AG08396 (cell line): ENCODE measurements at places on chromosomes 4 and X.

GRCh38 chr4:86159216-86159615 is 200.6 kb downstream of the MAPK10 start:
- DNase-seq: no peak

DNA sequence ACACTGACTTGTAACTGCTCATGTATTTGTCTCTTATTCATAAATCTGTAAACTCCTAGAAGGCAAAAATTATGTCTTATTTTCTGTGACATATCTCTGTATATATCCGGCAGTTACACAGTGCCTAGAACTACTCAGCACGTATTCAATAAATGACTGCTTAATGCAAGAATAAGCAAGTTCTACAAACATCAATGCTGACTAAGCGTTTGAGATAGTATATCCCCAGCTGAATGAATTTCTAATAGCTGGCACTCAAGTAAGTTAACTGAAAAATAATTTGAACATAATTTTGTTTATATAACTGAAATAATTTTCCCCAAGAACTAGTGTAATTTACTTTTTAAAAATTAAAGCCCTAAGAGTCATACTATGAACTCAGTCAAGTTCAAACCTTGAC is 113.7 kb downstream of the ARAP2 start:
- no peak for DNase-seq

DNA sequence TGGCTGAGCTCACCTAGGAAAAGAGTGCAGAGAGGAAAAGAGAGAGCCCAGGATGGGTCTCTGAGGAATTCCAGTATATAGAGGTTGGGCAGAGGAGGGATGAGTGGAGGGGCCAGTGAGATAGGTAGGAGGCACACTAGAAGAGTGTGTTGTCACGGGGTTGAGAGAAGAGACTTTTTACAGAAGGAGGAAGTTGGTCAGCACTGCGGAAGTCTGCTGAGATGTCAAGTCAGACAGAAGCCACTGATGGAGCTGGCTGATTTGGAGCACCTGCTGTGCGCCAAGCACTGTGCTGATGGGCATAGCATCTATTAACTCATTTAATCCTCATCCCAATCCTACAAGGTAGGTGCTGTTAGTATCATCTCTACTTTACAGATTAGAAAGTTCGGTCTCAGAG is 60.4 kb downstream of the EFNB1 start:
- DNase-seq: no peak

DNA sequence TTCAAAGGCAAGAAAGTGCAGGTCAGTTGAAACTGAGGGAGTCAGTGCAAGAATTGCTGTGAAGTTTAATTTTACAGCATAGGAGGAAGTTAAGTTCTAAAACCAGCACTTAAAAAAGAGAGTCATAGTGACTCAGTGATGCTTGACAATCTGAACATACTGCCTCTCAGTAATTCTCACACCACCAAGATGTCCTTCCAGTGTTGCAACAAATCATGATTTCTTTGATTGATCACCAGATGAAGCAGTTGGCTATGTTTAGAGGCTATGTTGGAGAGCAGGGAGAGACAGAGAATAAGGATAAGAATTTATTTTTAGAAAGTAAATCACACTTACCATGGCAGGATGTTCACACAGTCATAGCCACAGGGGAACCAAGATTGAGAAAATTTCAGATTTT is 13.2 kb downstream of the TRIM2 start:
- no peak for DNase-seq

GRCh38 chr4:2484185-2484584 is 15.3 kb downstream of the RNF4 start:
- DNase-seq: no peak

DNA sequence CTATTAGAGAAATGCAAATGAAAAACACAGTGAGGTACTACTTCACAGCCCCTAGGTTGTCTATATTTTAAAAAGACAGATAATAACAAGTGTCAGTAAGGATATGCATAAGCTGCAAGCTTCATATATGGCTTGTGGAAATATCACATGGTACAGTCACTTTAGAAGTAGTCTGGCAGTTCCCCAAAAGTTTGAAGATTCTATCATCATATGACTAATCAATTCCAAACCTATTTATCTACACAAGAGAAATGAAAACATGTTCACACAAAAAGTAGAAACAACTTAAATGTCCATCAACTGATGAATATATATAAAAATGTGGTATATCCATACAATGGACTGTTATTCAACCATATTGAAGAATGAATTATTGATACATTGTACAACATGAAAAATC is 185.8 kb upstream of the STK26 start:
- DNase-seq: no peak

- DNase-seq: no peak
Observed at GRCh38 chrX:137567682-137568232, 1.8 kb downstream of the ZIC3 start.

DNA sequence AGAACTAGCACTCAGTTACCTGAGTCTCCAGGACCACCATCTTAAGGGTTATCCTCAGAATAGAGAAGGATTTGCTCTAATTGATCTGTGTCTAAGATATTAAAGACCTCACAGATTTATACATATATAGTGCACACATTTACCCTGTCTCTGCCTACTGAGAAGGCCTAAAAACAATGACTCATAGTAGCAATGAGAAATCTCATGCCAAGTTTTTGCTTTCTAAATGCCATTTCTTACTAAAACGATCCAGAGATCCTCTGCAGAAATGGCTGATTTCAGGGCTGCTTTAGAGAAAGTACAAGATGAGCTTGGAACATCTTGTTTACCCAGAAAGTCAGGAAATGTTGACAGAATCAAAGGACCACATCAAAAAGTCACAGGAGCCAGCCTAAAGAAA is 79.1 kb upstream of the INPP4B start:
- no peak for DNase-seq

DNA sequence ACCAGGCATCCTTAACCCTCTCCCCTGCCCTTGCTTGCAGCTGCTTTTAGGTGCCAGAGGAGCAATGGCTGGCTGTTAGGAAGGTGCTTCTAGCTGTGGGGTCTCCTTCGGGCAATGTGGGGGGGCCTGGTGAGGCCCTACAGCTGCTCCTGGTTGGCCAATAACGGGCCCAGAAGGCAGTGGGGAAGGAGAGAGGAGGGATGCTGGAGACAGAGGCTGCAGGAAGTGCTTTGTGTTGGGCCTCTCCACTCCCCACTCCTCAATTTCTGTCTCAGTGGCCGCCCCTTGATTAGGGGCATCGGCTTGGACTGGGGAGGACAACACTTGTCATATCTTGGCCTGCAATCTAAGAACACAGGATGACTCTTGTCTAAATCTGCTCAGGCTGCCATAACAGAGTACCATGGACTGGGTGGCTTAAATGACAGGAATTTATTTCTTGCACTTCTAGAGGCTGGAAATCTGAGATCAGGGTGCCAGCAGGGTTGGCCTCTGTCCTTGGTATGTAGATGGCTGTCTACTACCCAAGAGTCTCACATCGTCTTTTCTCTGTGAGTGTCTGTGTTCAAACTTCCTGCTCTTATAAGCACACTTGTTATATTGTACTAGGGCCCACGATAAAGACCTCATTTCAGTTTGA is 374.3 kb downstream of the MID1IP1 start:
- DNase-seq: no peak

- DNase-seq: no peak
Observed at GRCh38 chr4:117898496-117898895, 135.8 kb upstream of the NDST3 start.

- DNase-seq: no peak
Observed at GRCh38 chr4:89625599-89626293, 211.2 kb downstream of the SNCA start.

DNA sequence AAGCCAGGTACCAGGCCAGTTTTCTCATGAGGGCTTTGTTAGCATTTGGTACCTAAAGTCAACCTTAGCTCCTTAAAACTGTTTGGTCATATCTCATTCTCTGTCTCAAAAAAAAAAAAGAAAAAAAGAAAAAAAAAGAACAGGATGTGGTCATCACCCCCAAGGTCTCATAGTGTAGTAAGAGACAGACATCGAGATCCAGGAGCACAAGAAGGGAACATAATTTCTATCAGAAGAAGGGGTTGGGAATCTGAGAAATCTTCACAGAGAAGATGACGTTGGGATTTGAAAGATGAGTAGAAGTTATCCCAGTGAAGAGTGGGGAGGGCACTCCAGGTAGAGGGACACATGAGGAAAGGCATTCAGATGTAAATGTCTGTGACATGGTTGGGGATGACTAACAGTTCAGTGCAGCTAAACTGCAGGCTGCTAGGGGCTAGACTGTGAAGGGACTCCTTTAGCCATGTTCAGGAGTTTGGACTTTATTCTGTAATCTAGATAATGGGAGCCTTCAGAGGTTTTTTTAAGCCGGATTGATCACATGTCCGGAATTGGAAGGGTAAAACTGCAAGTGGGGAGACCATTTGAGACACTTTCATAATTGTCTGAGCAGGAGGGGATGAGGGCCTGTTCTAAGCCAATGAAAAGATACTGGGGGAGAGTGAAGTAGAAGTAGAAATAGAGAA is 26.9 kb upstream of the GJB1 start:
- no peak for DNase-seq

GRCh38 chr4:106116025-106116424 is 200.0 kb downstream of the TBCK start:
- DNase-seq: no peak

DNA sequence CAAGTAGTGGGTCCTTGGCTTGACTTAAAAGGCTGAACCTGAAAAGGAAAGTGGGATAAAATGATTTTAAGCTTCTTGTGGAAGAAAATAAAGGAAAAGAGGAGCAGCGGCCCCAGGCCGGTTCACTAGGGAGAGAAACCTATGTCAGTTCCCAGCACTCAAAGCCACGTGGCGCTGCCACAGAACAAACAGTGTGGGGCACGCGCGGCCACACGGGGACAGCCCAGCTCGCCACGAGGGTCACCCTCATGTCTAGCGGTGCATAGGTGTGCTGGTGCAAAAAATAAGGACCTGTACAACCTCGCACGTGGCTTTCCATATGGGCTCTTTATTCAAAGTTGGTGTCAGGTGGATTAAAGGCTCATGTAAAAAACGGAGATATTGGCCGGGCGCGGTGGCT is 17.1 kb downstream of the MSANTD1 start:
- no peak for DNase-seq

DNA sequence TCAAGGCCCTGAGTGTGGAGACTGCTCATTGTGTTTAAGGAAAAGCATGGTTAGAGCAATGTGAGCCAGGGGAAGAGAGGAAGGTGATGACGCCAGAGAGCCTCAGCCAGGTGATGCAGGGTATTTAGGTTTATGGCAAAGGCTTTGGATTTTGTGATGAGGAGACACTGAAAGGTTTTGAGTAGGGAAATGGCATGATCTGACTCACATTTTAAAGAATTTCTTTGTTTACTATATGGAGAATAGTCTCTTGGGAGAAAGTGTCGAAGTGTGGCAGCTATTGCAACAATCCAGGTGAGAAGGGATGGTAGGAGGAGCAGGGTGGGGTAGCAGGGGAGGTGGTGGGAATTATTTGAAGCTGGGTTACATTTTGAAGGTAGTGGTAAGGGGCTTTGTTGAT is 293.4 kb upstream of the IGFBP7 start:
- no peak for DNase-seq

DNA sequence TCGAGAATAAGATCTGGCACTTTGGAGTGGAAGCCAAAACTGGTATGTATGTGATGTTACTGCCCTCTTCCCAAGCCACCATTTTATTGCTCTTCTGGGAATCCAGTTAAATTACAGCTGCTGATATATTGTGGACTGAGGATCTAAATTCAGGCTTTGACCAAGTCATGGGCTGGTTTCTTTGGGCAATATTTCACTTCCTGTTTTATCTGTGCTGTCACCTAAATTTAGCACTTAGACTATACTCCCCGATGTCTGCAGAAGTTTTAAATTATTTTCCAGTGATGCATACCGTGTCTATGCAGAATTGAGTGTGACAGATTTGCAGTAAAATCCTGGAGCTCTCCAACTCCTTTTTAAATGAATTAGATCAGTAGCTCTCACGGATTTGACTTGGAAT is 100.0 kb downstream of the TEX13A start:
- no peak for DNase-seq

DNA sequence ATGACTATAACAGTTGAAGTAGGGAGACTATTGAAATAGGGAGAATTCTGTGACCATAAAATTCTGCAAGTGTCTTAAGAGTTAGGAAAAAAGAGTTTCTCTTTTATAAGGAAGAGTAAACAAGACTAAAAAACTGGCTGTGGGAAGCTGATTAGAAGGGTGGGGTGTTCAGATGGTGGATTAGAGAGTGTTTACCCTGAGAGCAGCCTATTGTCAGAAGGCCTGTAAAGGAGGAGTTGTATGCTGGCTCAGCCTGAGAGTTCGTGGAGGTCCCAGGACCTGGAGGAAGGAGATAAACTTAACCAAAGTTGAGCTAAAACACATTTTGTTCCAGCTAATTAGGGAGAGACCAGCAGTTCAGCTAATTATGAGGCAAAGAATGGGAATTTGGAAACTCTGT is 629.7 kb downstream of the PCDH7 start:
- DNase-seq: no peak

- DNase-seq: no peak
Observed at GRCh38 chr4:17265139-17265538, 246.8 kb downstream of the QDPR start.

GRCh38 chr4:76752861-76753501 is 145.0 kb downstream of the SOWAHB start:
- peak; percentile 87 for DNase-seq

GRCh38 chr4:139279760-139280620 is at the start of gene MGARP:
MGARP (minus strand) TSS chr4:139280225; CDS start chr4:139280158, 67 bp downstream.
- DNase-seq: peak; percentile 25

GRCh38 chr4:183430317-183430993 is 14.0 kb upstream of the CDKN2AIP start:
- DNase-seq: no peak

DNA sequence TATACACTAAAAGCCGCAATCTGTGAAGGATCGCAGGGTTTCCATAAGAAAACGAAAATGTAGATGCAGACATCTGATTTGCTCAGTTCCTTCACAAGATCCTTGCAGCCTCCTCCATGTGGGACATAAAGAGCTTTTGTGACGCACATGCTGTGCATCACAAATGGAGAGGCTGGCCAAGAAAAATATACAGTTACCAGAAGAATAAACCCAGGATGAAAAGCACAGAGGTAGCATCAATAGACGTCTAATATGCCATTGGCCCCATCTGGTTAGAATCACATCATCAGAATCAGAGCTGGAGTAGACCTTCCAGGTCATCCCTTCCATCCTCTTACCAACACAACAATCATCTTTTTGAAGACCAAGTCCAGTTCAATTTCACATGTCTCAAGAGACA is 517.4 kb downstream of the RAB28 start:
- DNase-seq: no peak

DNA sequence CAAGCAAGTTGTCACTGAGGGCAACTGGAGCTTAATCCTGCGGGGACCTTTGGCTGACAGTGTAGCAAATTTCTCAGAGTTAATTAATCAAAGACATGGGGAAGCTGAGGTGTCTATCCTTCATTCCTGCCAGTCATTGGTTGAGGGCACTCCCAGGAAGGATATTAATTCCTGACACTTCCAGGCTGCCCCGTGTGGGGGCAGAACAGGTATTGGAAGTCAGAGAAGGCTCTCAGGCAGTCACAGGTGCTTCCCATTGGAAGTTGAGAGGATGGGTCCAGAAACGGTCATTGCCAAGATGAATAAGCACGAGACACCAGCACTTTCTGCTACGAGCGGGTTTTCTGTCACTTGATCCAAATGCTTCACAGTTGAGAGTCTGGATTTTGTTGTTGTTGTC is 29.1 kb upstream of the CD38 start:
- no peak for DNase-seq
